Ureter (tissue), 1 donor: ENCODE measurements at places on chromosomes 5 and 9. TPM values are rescaled to one million over a fixed set of nuclear protein-coding genes. Genes with fewer than 3 reads are reported as not detected.

DNA sequence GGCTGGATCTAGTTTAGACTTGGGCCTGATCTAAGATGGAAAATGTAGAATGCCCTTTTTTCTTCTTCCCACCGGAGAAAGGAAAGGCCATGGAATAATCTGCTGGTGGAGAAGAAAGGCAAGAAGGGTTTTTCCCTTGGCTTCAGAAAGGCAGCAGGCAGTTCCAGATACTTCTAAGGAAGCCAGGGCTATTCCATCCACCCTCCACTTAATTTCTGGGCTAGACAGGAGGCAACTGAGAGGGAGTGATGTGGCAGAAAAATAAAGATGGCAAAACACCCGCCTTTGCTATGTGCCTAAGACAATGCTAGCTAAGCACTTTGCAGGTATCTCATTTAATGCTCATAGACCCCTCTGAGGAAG, 9.9 kb downstream of the MYOZ3 start:
- DNase-seq, result peak; percentile 27

DNA sequence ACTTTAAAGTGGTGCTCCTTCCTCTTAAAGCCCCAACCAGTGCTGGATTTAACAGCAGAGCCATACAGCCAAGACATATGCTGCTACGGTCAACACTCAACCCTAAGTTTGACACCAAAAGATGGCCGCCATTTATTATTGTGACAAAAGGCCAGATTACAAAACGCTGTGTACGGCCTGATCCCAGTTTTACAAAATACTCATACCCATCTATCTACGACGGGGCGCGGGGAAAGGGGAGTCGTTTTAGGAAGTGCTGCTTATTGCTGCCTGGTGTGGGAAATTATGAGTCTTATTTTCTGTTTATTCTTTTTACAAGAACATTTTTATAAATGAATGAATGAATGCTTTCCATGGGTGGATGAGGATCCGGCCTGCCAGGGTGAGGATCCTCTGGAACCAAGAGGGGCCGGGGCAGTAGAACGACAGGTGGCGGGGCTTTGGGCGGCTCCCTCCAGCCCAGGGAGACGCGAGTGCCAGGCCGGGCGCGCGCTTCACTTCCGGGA, 457 bp upstream of the IDNK start:
- DNase-seq, result peak; percentile 75

DNA sequence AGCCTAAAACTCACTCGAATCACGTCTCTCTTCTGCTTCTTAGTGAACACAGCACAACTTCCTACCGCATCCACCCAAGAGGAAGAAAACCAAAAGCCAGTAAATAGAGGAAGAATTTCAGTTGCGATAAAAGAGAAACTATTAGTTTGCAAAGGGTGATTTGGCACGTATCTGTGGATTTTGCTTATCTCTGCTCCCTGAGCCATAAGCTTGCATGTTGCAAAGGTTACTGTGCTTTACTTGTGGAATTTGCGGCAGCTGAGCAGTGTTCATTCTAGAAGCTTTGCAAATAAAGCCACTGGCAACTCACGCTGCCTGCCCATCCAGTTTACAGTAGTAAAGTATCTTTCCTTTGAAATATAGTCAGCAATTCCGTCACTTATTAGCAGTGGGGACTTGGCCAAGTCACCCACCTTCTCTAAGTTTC, 149.0 kb upstream of the PCA3 start:
- DNase-seq, result peak; percentile 46

- no peak for DNase-seq
Observed at GRCh38 chr9:85640425-85640824, 101.3 kb downstream of the AGTPBP1 start.

Gene RARS1
- 78.3 TPM for total RNA-seq

GRCh38 chr5:142363619-142363963, 38.8 kb upstream of the SPRY4 start:
- no peak for DNase-seq

Gene C9orf43
- 0.62 TPM for total RNA-seq

DNA sequence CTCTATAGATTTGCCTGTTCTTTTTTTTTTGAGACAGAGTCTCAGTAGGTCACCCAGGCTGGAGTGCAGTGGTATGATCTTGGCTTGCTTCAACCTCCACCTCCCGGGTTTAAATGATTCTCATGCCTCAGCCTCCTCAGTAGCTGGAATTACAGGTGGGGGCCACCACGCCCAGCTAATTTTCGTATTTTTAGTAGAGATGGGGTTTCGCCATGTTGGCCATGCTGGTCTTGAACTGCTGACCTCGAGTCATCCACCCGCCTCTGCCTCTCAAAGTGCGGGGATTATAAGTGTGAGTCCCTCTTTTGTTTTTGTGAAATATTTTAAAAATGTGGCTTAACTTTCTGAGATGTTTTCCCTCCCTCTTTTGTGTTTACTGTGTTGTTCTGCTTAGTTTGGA, 29.2 kb downstream of the HSPA4 start:
- DNase-seq, result no peak
